ENCODE measurements at places on chromosomes 1 and 21. TPM values are rescaled to one million over a fixed set of nuclear protein-coding genes. Genes with fewer than 3 reads are reported as not detected.

DNA sequence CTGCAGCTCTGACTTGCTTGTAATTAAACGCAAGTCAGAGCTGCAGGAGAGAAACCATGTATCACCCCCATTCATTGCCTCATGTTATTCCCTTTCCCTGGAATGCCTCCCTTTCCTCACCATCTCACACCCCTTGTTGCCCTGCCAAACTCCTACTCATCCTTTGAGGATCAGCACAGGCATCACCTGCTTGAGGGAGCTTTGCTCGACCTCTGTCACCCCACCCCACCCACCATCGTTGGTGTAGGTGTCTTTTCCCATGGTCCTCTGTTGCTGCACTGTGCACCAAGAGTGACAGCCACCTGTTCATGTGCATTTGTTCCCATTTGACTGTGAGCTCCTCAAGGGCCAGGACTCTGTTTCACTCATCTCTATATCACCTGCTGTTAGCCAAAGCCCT is 117.2 kb downstream of the PLPP3 start:
- DNase-seq, result no peak

STIL gene
- 3.9 TPM for total RNA-seq

DNA sequence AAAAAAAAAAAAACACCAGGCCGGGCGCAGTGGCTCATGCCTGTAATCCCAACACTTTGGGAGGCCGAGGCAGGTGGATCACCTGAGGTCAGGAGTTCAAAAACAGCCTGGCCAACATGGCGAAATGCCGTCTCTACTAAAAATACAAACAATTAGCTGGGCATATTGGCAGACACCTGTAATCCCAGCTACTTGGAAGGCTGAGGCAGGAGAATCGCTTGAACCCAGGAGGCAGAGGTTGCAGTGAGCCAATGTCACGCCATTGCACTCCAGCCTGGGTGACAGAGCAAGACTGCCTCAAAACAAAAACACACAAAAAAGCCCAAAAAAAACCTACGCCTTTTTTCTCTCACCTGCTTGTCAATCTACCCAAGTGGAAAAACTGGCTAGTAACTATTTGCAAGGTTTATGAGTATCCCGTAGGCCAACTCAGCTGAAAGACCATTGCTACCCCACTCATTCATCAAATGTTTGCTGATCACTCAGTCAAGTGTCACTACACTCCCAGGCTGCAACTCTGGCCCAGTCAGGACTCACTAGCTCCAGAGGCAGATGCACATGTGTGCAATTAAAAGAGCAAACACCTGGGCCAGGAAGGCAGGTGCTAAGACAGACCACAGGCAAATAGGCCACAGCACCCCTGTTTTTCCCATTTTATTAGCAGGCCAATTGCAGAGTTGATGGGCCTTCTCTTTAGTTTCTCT is 2.0 kb downstream of the CSRP1 start:
- no peak for DNase-seq

DNA sequence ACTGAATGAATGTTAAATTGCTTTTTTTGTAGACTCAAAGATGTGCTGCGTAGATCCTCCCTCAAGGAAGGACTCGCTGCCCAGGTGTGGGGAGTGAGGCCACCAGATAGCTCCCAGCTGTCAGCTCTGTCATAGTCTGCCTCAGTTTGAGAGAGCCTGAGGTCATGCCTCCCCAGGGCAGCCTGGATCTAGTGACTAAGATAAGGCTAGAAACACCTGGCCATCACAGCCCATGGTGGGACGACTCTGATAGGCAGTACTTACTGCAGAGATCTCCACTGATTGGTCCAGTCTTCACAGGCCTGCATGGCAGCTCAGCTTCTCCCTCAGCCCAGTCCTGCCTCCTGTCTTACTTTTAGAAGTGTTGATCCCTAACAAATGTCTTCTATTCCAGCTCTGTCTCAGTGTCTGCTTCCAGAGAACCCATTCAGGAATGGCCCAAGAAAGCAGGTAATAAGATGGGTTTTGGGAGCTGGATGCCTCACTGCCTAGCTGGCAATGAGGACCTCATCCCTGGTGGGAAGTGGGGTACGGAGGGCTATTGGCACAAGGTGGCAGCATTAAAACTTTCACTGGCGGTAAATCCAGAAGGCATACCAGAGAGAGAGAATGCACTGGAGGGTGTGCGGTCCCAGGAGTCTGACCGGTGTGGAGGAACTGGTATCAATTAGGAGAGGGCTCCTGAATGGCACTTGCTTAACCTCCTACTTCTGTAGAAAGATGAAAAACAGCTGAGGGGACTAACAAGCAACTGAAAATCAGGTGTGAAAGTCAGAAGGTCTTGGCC is 55.3 kb upstream of the GPR37L1 start:
- no peak for DNase-seq

DNA sequence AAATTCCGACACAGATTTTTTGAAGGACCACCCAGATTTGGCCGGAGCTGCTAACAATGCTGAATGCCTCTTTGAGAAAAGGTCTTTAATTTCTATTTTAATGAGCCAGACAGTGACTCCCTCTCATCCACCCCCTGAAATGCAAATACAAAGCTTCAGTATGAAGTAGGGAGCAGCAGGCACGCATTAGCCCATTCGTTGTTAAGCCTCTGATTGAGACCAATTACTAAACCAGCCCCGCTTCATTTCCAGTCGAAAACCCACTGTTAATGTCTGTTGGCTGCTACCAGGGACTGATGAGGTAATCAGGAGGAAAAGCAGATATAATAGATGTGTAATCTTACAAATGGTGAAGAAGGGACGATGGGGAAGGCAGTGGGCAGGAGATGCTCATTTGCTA is 4.8 kb upstream of the C8A start:
- DNase-seq, result no peak

DNA sequence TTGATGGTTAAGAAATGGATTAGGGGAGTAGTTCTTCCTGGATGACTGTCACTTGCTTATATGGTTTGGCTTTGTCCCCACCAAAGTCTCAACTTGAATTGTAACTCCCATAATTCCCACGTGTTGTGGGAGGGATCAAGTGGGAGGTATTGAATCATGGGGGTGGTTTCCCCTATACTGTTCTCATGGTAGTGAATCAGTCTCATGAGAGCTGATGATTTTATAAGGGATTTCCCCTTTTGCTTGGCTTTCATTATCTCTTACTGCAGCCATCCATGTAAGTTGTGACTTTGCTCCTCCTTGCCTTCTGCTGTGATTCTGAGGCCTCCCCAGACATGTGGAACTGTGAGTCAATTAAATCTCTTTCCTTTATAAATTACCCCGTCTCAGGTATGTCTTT is 1621.1 kb downstream of the MRPL39 start:
- no peak for DNase-seq

Data from fibroblast of the aortic adventitia (primary cell).